ENCODE measurements at places on chromosomes 11 and 22.

- no peak for DNase-seq
Observed at GRCh38 chr11:129720994-129721393, 94.7 kb upstream of the TMEM45B start.

DNA sequence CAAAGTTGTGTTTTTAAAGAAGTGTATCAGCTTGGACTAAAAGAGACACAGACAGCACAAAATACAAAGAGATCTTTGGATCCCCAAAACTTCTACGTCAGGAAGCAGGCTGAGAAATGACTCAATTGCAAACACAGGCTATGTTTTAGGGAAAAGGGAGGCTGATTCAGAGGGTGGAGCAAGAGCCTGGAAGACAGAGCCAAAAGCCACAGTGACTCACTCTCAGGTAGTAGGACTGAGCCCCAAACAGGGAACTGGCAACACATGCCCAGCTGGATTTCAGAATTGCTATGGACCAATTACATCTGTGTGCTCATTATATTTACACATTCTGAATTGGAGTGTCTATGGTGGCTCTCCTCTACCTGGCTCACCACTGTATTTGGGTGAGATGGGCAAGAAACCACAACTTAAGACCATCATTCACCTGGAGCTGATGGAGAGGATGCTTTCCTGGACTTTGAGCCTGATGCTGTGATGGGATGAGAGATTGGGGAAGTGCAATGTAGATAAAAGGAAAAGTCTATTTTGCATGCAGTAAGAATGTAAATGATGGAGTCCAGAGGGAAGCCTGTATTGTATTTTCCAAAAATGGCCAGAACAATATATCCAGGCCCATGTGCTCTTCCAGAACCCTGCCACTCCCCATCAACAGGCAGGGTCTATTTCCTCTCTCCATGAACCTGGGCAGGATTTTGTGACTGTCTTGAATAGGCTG, 20.8 kb upstream of the LINC01488 start:
- DNase-seq: no peak

DNA sequence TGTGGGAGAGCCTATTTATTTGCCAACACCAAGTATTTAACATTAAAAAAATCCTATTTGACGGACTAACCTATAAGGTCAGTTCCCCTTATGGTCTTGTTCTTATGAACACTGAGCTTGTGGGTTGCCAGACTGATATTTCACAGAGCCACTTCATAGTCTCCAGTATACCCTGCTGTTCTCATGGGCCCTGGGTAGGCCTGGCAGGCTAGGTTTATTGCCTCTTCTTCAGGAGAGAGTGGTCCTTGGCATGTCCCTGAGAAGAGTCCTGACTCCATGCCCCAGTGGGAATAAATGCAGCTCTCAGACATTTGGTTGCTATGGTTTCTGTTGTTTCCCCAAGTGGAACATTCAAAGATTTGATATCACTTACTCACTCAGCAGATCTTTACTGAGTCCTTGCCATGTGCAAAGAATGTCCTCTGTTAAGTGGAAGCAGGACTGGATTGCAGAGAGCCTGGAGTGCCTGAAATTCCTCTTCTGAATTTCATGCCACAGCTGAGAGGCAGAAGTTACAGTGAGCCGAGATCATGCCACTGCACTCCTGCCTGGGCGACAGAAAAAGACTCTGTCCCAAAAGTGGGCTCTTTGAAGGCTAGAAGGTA, 15.7 kb downstream of the SLC5A1 start:
- no peak for DNase-seq

GRCh38 chr22:44680481-44680894, 21.5 kb upstream of the PRR5 start:
- no peak for DNase-seq

DNA sequence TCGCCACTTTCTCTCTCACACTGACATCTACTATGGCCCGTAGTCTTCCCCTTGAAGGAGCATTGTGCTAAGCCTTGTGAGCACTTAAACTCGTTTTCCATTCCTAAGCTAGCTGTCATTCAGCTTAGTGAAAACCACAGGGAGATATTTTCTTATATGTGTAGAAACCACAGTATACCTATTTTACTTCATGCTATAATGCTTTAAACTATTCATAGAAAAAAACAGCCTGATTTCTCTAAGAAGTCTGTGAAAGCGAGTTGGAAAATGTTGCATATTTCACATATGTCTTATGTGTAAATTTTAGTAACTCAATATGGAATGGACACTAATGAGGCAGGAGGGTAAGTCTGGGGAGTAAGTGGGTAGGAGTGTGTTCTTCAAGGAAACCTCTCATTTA, 194.3 kb upstream of the CTSC start:
- no peak for DNase-seq

DNA sequence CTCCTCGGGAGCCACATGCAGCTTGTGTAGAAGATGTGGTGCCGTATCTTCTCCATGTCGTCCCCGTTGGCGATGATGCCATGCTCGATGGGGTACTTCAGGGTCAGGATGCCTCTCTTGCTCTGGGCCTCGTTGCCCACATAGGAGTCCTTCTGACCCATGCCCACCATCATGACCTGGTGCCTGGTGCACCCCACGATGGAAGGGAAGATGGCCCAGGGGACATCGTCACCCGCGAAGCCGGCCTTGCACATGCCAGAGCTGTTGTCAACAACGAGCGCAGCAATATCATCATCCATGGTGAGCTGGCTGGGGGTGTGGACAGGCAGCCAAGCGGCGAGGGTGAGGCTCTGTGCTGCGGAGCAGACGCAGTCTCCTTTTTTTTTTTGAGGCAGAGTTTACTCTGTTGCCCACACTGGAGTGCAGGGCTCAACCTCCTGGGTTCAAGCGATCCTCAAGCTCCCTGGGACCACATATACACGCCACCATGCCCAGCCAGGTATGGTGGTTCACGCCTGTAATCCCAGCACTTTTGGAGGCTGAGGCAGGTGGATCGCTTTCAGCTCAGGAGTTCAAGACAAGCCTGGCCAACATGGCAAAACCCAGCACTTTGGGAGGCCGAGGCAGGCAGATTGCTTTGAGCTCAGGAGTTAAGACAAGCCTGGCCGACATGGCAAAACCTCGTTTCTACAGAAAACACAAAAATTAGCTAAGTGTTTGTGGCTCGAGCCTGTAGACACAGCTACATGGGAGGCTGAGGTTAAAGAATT, 17.3 kb upstream of the EP300 start:
- no peak for DNase-seq

DNA sequence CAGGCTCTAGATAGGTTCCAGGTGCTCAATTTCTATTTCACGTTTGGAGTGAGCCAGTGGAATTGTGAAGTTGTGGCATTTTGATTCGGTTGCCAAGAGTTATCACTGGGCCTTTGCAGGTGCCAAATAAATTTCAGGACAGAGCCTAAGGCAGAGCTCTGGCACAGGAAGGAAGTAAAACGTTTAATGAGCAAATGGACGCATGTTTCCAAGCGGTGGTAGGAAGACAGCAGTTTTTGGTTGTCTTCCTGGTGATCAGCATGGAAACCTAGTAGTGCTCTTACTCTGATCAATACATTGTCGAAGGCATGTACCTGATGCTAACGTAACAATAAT, 452 bp downstream of the BIRC3 start:
- DNase-seq: no peak

All from CD4-positive, alpha-beta T cell treated with Interleukin-6 at 100 ng/mL for 8 hours (primary cell).